ENCODE measurements at places on chromosomes 1 and 21.
A peak's percentile ranks its signal among the peaks of the same experiment; 100 is the strongest.

- DNase-seq = peak; percentile 95
These were observed 64.2 kb downstream of the TCP10L start for GRCh38 chr21:32520875-32521735.

GRCh38 chr1:6248932-6249738, 5.2 kb downstream of the HES3 start:
- peak; percentile 37 for DNase-seq

- no peak for DNase-seq
These were observed 47.5 kb downstream of the ARID4B start for GRCh38 chr1:235280467-235280866.

DNA sequence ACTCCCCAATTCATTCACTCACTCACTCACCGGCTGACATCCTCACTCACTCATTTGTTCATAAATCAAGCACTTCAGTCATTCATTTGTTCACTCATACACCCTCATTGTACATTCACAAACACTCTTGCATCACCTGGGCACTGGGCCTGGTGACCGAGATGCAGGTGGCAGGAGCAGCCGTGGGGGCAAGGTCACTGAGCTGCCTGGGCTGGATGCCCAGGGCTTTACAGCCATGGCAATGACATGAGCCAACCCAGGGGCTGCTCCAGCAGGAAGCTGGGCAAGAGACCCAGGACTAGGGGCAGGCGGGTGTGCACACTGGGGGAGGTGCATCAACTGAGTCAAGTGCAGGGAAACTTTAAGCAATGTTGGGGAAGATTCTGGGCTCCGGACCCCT, 113.6 kb upstream of the IGSF21 start:
- DNase-seq = no peak

DNA sequence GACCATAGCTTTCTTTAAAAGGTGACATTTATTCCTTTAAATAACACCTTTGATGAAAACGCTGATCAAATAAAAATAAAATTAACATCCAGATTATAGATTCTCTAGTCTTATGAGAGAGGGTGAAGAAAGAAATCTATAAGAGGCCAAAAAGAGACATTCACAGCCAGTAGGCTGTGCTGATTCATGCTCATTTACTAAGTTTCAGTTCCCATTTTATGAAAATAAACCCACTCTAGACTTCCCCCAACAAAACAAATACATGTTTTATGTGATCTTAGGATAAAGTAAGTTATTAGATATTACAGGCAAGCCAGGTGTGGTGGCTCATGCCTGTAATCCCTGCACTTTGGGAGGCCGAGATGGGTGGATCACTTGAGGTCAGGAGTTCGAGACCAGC, 21.1 kb downstream of the ESRRG start:
- DNase-seq = no peak

- DNase-seq = no peak
These were observed 62.5 kb downstream of the SLC16A1 start for GRCh38 chr1:112893288-112894009.

- DNase-seq = no peak
These were observed 57.0 kb upstream of the CACYBP start for GRCh38 chr1:174942547-174943255.

DNA sequence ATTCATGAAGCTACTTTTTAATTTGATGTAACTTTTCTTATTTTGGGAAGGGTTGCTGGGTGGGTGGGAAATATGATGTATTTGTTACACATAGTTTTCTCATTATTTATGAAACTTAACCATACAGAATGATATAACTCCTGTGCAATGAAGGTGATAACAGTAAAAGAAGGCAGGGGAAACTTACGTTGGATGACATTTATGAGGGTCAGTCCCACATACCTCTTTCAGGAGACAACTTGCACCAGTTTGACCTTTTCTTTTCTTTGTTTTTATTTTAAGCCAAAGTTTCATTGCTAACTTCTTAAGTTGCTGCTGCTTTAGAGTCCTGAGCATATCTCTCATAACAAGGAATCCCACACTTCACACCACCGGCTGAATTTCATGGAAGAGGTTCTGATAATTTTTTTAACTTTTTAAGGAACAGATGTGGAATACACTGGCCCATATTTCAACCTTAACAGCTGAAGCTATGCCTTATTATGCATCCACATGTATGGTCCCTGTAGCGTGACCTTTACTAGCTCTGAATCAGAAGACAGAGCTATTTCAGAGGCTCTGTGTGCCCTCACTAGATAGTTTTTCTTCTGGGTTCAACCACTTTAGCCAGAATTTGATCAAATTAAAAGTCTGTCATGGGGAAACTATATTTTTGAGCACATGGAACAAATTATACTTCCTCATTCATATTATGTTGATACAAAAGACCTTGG, 28.0 kb upstream of the KIAA1614 start:
- DNase-seq = no peak

- DNase-seq = no peak
These were observed 23.3 kb upstream of the TBX19 start for GRCh38 chr1:168257397-168257796.

GRCh38 chr1:173222149-173223030, 15.3 kb upstream of the TNFSF4 start:
- DNase-seq = no peak

DNA sequence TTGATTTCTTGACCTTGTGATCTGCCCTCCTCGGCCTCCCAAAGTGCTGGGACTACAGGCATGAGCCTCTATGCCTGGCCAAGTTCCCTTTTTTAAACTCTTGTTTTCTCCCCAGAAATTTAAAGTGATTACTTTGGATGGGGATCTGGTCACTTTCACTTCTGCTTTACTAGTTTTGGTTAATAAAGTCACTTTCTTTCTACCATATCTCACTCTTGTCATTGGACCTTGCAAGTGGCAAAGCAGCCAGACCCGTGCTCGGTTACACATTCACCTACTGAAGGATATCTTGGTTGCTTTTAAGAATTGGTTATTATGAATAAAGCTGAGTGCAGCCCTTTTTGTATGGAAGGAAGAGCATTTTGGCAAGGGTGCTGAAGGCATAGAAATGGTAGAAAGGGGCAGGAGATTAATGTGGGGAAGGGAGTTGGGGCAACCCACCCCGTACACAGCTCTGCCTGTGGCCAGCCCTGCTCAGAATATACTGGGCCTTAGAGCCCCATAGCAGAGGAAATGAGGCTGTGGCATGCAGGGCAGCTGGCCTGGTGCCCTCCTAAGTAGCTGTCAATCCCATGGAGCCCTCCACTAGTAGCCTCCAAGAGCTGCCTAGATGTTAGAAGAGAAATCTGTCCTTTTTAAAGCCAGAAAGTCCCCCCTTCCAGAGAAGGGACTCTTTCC, 40.7 kb downstream of the CD2 start:
- DNase-seq = no peak

GRCh38 chr21:33856893-33857527, 58.6 kb downstream of the ATP5PO start:
- no peak for DNase-seq

DNA sequence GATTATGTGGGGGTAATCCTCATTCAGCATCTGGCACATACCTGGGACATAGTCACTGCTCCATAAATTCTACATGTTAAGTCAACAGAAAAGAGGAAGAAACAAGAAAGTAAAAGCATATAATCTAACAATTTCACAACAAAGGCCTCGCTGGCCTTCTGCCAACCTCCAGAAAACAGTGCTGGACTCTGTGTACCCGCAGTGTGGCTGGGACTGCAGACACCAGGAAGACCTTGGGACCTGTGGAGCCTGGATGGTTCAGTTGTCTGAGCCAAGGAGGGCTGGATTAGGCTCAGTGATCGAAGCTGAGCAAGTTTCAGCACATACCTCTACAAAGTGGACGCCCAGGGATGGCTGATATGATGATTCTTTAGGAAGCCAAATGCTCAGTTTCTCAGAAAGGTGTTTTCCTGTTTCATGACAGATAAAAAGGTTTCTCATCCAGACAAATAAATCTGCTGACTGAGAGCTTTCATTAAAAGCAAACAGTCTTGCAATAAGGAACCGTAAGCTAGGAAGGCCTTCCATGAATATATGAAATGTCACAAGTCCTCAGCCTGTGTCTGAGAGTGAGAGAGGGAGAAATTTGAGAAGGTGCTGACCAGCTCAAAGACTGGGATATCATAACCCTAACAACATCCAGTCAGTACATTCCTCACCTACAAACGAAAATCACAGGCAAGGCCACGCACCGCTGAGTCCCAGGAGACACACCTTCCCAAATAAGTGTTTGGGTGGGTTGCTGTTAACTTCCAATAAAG, 48.4 kb downstream of the CAPZB start:
- DNase-seq = peak; percentile 69

DNA sequence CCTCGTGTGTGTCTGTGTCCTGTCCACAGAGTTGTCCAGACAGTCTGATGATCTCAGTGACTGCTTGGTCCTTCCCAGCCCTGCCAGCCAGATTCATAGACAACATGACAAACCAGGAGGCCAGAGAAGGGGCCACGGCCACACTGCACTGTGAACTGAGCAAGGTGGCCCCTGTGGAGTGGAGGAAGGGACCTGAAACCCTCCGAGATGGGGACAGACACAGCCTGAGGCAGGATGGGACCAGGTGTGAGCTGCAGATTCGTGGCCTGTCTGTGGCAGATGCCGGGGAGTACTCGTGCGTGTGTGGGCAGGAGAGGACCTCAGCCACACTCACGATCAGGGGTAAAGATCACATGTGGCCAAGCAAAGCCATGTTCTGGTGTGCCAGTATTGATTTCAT, 96.4 kb downstream of the OBSCN start:
- DNase-seq = no peak

- no peak for DNase-seq
These were observed 124.4 kb upstream of the HOOK1 start for GRCh38 chr1:59690171-59690930.

DNA sequence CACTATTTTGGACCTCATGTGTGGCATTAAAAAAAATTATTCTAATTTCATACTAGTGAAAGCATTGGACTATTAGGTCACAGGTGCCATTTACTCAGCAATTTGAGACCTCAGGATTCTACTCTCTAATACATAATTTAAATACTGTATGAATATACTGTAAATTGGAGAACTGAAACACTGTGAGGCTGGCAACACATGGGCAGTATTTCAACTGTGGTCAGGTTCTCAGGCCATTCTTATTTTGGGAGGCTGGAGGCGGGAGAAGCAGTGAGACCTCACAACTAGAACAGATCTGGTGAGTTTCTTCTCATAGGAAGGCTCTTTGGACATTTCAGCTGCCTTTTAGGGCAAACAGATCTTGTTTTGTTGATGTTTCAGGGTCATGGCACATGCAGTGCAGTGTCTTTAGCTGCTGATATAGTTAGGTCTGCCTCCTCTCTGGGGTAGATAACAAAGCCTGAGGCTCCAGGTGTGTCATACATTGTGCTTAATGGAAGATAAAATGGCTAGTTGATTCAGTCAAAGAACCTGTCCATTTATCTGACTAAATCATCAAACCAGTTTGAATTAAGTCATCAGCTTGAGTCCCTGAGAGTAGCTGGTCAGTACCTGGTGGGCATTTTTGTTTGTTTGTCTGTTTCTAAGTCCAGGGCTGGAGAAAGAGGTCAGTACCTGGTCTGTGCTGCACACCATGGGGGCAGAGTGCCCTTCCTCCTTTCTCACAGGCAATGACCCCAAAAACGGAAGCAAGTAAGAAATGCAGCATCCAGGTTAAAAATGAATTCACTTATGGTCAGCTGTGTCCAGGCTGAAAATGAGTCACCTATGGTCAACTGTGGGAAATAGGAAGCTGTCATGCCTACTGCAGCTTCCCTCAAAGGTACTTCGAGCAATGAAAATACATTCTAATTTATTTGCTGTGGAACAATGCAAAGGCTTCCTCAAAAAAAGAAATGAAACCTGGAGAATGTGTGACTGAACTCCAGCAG, 216.2 kb downstream of the SDCCAG8 start:
- no peak for DNase-seq

DNA sequence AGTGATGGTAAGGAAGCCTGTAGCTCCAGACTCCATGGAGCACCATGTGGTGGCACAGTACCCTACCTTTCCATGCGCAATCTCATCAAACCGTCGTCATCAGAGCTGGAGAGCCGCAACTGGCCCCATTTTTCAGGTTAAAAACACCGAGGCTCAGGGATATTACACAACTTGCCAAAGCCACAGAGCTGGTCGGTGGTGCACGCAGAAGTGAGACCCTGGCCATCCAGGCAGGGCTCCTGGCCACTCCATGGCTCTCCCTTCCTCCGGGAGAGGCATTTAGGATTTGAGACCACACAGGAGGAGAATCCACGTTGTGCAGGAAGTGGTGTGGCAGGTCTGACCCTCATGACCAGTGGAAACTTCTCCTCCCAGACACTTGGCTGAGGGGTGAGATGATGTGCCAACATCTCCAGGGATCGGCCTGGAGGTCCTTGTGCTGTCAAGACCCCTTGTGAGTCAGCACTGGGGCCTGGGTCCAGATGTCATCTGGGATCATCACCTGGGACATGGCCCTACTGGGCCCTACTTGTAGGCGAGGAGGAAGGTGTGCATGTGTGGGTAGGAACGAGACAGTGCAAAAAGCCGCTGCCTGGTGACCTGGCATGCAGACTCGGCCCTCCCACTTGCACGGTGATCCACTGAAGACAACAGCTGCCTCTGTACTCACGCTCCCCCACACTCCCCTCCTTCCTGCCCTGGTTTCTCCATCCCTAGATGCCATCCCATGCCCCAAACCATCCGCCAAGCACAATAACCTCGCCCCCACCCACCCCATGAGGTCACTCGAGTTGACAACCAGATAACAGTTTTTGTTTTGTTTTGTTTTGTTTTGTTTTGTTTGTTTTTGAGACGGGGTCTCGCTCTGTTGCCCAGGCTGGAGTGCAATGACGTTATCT, 10.4 kb downstream of the TFF3 start:
- DNase-seq = no peak

DNA sequence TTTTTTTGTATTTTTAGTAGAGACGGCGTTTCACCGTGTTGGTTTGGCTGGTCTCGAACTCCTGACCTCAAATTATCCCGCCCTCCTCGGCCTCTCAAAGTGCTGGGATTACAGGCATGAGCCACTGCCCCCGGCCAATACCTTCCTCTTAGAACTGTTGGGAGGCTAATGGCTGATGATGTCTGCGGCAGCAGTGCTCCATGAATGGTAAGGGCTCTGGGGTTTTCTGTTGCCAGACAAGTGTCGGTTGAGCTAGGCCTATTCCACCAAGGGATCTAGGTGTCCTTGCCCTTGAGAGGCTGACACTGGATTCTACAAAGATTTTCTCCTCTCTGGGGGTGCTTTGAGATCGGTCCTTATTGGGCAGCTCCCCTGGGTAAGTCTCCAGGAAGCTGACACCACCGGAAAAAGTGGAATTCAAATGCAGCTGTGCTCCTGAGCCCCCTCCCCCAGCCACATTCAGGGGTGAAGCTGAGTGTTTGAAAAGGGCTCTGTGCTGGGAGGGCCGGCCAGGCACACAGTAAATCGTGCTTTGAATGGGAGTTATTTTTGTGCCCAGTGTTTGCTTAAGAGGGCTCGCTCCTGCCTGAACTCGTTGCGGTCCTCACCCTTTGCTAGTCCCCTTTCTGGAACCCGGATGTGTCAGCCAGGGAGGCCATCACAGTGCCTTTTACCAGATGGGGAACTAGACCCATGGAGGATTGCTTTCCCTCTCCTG, 5.2 kb downstream of the SOX13 start:
- no peak for DNase-seq

GRCh38 chr21:34909492-34910292, 139.4 kb downstream of the RUNX1 start:
- no peak for DNase-seq

Data from EL (cell line).